ENCODE measurements at places on chromosomes 16 and 17. TPM values are rescaled to one million over a fixed set of nuclear protein-coding genes. Genes with fewer than 3 reads are reported as not detected.

DNA sequence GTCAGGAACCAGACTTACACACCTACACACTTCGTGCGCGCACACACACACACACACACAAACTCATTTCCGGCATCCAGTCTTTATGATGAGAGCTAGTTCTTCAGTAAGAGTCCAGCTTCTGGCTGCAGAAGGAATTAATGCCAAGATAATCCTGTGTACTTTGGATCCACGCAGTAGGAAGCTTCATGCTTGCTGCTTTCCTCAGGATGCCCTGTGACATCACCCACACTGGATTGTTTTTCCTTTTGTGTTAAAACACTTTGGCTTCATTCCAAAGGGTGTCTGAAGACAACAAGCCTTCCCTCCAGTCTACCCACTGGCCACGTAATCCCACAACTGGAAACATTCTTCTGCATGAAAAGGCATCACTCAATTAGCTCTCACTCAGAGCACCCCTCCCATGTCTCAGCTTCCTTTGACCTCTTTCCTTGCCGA, 35.4 kb downstream of the KCNJ16 start:
- peak; percentile 34 for DNase-seq

- DNase-seq, result no peak
Measured at GRCh38 chr16:17538927-17539326, 68.2 kb upstream of the XYLT1 start.

DNA sequence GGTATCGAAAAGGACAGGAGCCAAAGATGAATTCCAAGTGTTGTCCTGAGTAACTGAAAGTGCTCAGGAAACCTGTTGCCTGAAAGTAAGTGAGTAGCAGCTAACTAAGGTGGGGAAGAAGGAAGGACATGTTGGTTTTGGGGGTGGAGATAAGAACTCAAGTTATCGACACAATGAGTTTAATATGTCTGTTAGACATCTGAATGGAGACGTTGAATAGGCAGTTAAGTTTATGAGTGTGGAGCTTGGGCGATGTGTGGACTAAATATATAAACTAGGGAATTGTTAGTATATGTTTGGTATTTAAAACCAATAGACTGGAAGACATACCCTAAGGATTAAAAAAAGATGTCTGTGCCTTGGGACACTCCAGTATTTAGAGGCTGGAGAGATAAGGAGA, 82.7 kb upstream of the ASIC2 start:
- no peak for DNase-seq

- DNase-seq, result peak; percentile 46
Measured at GRCh38 chr16:85125570-85126393, 13.5 kb upstream of the CIBAR2 start.

GRCh38 chr17:76998839-76999238, 130.6 kb downstream of the MGAT5B start:
- no peak for DNase-seq

DNA sequence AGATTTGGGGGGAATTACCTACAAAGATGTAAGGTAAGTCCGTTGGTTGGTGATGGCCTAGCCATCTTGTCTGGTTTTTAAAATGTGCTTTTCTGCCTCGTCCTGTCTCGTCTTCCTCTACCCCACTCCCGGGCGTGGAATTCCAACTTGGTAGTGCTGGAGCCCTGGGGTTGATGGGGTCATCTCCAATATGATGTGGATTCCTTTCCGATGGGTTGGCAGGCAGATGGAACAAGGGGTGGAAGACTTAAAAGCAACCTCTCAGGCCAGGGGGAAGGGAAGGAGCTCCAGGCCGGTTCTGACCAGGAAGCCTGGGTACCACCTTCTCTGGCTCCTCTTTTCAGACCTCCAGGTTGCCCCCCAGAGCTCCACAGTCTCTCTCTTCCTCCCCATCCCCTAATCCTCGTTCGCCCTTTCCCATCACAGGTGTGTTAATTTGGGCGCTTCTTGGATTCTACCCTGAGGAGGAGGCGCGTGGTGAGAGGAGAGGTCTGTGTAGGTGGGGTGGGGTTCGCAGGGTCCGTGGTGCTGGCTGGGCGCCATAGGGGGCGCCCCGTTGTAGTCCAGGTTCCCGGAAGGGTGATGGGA, 5.1 kb upstream of the HOXB2 start:
- no peak for DNase-seq

GRCh38 chr17:43171586-43172487, 823 bp downstream of the NBR1 start:
- no peak for DNase-seq

DNA sequence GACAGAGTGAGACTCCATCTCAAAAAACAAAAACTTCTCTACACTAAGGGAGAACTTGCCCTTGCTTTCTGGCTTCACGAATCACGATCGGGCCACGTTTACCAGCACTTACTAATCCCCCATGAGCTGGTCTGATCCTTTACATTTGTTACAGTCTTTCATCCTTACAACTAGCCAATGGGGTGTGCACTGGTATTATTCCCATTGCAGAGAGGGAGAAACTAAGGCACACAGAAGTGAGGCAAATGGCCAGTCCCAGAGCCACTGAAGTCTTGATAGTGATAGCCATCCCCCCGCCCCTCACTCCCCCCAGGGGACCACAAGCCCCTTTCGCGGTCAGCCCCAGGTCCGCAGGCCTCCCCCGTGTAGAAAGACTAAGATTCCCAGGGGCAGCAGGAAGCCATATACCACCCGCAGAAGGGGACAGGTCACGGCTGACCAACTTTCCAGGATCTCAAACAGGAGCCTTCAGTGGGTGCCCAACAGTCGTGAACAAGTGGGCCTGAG, 868 bp downstream of the NATD1 start:
- no peak for DNase-seq

DNA sequence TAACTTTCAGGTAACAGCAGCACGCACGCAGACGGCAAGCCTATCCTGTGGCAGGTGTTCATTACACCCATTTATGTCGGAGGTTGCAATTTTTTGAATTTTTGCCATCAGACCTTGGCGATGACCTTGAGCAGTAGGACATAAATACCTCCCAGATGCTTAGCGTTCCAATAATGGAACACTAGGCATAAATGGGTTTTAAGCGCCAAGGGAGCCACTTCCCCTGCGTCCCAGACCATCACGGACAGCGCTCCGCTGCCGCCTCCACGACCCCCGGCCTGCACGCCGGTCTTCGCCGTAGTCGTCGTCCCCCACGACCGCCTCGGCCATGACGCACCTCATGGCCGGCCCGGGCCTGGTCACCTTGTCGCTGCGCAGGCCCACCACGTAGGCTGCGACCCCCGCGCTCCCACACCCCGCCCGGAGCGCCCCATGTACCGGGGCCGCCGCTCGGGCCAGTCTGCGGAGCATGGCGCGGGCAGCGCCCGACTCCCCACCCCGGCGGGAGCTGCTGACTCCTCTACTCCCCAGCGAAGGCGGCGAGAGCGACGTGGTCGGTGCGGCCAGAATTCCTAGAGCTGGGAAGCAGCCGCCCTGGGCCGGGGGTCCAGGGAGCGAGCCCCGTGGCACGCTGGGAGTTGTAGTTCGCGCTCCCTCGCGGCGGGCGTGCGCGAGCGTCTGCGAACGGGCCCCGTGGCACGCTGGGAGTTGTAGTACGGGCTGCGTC, 22.7 kb downstream of the TMEM235 start:
- peak; percentile 95 for DNase-seq

- peak; percentile 89 for DNase-seq
Measured at GRCh38 chr17:47905221-47905733, 9.2 kb downstream of the SP2 start.

DNA sequence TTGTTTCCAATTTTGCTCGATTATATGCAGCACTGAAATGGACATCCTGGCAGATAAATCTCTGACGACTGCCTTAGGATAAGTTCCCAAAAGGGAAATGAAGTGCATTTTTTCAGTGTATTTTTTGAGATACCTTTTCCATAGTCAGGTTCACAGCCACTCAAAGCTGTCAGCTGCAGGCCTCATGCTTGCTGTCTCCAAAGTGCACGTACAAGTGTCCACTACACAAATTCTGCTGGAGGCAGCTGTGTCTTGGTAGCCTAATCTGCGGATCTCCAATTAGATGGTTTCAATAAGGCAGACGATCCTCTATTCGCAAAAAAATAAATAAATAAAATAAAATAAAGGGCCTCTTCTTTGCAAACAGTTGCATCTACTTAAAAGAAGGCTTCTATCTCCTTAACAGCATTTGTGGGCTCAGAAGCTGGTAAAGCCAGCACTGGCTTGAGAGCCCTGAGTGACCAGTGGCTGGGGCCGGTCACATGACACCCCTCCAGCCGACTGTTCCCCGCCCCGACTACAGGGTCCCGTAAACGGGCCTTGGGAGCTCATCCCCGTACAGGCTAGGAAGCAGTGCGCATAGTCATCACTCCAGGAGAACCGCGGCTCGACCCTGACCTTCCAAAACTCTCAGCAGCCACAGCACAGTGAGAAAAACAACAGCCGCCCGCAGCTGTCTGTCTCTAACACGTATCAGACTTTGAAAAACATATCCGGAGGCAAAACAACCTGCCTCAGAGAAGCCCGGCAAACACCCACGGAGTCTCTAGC, 18.8 kb downstream of the RPH3AL start:
- peak; percentile 84 for DNase-seq

- DNase-seq, result no peak
Measured at GRCh38 chr17:58873926-58874325, 118.3 kb downstream of the PPM1E start.

DNA sequence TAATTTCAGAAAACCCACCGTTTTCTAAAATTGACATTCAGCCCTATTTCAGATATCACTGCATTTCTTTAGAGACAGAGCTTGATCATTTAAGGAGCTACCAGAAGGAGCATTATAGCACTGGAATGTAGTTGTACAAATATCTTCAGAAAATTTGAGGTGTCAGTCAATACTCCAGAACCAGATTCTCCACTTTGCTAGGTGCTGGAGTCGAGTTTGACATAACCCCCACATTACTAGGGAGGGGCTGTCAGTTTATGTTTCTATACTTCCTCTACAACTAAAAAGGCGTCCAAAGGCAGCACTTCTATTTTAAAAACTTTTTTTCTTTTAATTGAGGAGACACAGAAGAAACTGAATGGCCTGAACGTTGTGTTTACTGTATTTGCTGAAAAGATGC, 892 bp upstream of the KIAA0513 start:
- DNase-seq, result no peak

GRCh38 chr16:72073560-72074230, 10.7 kb downstream of the HPR start:
- peak; percentile 69 for DNase-seq

DNA sequence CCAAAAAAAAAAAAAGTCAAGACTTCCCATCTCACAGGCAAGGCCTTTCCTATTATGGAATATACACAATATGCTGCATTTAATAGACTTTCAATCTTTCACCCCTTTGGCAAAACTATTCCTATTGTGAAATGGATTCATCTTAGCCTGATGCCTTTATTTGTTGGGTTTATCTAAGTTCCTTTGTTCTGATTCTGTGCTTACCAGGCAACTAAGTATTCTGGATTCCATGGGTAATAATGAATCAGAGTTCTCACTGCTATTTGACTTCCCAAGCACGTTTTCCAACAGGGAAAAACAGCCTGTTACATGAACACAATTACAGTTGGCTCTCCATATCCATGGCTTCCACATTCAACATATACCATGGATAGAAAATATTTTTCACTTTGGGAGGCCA, 135.5 kb downstream of the MYO1D start:
- DNase-seq, result no peak

GRCh38 chr17:35889818-35890773, 9.9 kb upstream of the CCL5 start:
- DNase-seq, result peak; percentile 73

GRCh38 chr17:45320349-45320930, 3.6 kb upstream of the MAP3K14 start:
- DNase-seq, result no peak

DNA sequence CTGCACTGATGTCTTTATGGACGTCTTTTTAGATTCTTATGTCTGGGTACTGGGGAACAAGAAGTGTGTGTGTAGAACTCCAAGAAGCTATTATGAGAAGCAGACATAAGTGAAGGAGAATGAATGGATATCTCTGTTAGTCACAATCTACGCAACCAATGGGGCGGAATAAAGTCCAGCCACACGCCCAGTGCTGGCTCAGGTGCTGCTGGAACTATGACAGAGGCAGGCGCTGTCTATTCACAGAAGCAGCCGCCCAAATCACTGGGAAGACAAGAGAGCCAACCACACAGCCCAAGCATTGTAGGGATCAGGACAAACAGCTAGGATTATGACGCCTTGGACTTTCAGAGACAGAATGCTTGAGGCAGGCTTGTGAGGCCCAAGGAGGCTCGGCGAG, 43.9 kb upstream of the ICAM2 start:
- DNase-seq, result no peak

DNA sequence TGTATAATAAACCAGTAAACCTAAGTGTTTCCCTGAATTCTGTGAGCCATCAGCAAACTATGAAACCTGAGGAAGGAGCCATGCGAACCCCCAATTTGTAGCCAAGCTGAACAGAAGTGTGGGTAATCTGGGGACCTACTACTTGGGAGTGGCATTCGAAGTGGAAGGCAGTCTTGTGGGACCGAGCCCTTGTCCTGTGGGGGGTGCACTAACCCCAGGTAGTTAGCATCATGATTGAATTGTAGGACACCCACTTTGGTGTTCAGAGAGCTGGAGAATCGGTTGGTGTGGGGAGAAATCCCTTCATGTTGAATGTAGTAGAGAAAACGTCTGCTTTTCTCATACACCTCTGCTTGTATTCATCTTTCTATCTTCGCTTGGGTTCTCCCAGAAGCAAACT, 79.7 kb upstream of the CPHXL start:
- no peak for DNase-seq

DNA sequence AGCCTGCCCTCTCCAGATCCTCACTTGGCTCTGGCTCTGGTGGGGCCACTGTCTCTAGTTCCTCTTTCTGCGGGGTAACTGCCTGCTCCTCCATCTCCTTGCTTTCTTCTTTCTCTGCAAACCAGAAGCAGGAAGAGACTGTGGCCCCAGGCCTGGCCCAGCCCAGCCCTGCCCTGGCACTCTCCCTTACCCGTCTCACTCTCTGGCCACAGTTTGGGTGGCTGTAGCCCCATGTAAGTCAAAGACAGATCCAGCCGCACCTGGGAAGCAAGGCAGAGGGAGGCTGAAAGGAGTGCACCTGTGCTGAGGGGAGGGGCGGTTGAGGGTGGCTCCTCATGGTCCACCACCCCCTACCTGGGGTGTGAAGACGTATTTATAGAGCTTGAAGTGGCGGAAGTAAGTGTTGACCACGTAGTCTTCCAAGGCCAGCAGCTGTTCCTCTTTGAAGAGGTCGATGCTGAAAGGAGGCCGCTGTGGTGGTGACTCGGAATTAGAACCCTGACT, 2.8 kb downstream of the CFAP119 start:
- DNase-seq, result peak; percentile 65

Gene TPSAB1
- 1.6 TPM for total RNA-seq

Gene ZACN
- not detected for total RNA-seq

Gene NOG
- 1.1 TPM for total RNA-seq

Gene KRTAP3-2
- total RNA-seq, result not detected

Gene PERCC1
- 0.26 TPM for total RNA-seq

Gene RAPGEFL1
- total RNA-seq, result 5.6 TPM

Gene MPV17L
- total RNA-seq, result 10.3 TPM

Gene ESRP2
- total RNA-seq, result 0.38 TPM

Gene CMTM4
- total RNA-seq, result 15.7 TPM

Gene RHBDF2
- 10.2 TPM for total RNA-seq

Gene PTX4
- total RNA-seq, result 0.28 TPM
